BJ (cell line): ENCODE measurements at places on chromosomes 5 and 9. TPM values are rescaled to one million over a fixed set of nuclear protein-coding genes. Genes with fewer than 3 reads are reported as not detected.
A peak's percentile ranks its signal among the peaks of the same experiment; 100 is the strongest.

- DNase-seq, result no peak
These were observed 42.5 kb downstream of the MFAP3 start for GRCh38 chr5:154081246-154081645.

Gene ABL1
- polyA plus RNA-seq, result 26.1 and 30.4 TPM in 2 replicates

GRCh38 chr5:77984587-77984986 is 208.4 kb upstream of the TBCA start:
- DNase-seq, result no peak

- no peak for DNase-seq
These were observed 145.4 kb downstream of the KCTD16 start for GRCh38 chr5:144315994-144316634.

DNA sequence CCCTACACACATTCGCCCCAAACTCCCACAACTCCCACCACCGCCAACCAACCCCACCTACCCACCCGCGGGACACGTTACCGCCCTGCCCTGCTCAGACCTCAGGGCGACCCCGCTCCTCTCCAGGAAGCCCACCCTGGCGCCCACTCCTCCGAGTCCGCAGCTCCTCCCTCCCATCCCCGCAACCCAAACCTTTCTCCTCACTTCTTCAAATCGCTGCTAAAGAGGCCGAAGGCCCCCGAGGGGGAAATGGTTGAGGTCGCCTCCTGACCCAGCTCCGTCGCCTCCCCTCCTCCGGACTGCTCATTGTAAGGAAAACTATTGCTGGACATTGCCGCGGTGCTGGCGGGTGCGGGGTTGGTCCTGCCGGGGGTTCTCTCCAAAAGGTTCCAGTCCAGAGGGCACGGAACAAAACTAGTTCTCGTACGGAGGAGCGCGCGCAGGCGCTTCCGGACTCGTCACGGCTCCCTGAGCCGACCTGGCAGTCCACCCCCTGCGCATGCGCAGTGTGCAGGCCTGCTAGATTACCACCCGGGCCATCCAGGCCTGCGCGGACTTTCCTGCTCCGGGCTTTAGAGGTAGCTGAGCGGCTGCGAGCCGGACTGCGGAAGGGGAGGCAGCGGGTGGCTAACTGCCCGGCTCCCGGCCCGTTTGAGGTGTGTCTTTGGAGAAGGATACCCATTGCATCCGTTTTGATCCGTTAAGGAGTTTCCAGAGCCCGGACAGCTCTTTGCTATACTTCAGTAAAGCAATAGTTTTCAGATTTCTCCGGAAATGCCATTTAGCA is at the start of gene AP3B1:
AP3B1 (minus strand) TSS at position 451 of the 787 bp plus-strand sequence; CDS start at position 332, 119 bp downstream.
- peak; percentile 87 for DNase-seq

Gene PRLR
- polyA plus RNA-seq, result 0.34 and 0.59 TPM in 2 replicates

- no peak for DNase-seq
These were observed 62.7 kb downstream of the MEGF10 start for GRCh38 chr5:127353327-127353726.

DNA sequence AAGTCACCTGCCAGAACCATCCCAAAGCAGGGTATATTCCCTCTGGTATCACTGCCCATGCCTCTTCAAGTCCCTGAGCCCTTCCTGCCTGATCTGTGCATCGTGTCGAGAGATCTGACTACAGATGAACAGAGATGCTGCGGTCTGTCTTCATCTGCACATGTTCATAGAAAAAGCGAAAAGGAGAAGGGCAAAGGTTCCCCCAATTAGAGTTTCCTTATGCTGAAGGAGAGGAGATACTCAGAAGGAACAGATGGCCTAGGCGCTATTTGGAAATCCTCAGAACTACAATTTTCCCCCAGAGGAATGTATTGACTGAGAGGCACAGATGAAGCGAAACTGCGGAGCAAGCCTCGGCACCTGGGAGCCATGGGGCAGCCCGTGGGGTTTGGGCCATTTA is 170.9 kb downstream of the SEC61B start:
- no peak for DNase-seq

GRCh38 chr9:93955111-93955980 is at the start of gene BARX1:
Gene BARX1, minus strand, starts transcription at chr9:93955355. Its CDS starts 209 bp downstream, at chr9:93955146.
- DNase-seq, result no peak

Gene FSTL4
- not detected in 2 replicates for polyA plus RNA-seq

DNA sequence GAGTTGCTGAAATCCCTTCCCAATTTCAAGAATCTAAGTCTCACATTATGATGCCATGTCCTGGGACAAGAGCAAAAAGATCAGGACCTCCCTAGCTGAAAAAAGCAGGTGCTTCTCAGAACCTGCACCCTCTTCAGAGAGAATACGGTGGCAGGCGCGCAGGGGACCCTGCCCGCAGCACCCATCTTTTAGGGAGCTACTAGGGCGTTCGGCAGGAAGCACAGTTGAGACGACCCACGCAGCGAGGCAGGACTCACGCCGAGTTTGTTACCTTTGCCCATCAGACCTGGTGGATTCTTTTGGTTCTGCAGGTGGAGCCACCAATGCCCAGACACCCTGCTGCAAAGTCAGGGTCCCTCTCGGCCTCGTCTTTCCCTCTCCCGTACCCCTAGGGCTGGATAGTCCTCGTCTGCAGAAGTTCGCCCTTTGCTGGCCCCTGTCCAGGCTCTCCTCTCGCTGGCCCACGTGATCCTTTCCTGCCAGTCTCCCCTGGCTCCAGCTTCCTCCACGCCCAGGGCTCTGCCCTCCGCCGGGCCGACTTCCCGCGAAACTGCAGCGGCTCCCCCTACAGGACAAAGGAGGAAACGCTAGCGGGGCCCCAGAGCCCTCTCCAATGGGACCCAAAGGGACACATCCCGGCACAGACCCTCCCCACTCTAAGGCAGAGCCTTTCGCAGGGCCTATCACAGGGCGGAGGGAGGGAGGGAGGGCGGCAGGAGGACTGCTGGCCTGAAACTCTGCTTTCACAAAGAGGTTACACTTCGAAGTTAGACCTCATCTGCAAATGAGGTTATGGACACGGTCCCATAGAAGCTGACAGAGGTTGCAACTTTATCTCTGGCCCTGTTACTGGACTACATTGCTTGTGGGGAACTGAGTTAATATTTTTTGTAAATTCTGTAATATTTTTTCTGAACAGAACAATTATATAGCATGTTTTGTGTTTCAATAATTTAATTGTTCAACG is 28.8 kb downstream of the TMEM174 start:
- no peak for DNase-seq

GRCh38 chr9:84138541-84138940 is 157.9 kb downstream of the RMI1 start:
- no peak for DNase-seq

DNA sequence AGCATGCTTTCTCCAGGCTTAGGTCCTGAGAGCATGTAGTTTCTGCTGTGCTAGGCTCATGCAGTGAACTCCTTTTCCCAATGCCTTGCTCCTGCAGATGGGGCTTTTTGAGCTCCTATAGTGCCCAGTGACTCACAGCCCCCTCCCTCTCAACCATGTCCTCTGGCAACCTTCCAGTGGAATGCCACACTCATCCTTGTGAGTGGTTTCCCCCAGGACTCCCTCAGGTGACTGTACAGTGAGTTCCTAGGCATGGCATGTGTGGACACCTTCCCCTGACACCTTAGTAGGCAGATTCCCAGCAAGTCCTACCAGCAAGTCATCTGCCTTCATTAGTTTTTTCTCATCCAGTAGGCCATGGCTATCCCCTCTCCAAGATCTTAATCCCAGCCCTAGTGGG is 72.4 kb upstream of the CXCL14 start:
- no peak for DNase-seq

- no peak for DNase-seq
These were observed 8.5 kb upstream of the MEIKIN start for GRCh38 chr5:131953969-131954368.

- DNase-seq, result no peak
These were observed 111.8 kb downstream of the HMHB1 start for GRCh38 chr5:143923634-143924266.

DNA sequence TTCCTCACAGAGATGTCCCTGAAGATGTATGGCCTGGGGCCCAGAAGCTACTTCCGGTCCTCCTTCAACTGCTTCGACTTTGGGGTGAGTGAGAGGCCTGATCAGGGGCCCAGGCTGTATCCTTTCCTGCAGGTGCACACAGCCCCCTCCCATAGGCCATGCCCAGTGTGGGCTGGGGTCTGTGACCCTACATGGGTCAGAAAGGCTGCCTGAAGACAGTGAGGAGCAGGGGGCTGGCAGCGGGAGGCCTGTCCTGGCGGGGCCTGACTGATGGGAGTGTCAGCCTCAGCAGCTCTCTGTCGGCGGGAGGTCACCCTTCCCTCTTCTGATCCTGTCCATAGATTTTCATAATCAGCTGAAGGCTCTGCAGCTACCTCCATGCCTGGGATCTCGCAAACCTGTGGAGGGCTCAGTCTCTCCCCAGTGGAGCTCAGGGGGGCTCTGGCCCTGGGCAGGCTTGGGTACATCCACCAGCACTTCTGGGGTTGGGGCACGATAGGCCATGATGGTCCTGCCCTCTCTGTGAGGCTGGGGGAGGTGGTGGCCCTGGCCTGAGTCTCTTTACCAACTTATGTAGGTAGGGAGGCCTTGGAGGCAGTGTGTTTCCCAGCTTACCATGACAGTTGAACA is 98.5 kb downstream of the CACNA1B start:
- no peak for DNase-seq
